ENCODE measurements at places on chromosomes 7 and 10. TPM values are rescaled to one million over a fixed set of nuclear protein-coding genes. Genes with fewer than 3 reads are reported as not detected.
A peak's percentile ranks its signal among the peaks of the same experiment; 100 is the strongest.

- DNase-seq = no peak
Measured at GRCh38 chr10:59907537-59907917, 1.2 kb upstream of the CCDC6 start.

- peak; percentile 40 for DNase-seq
Measured at GRCh38 chr10:70193391-70193844, 23.1 kb upstream of the SAR1A start.

Gene WNT8B
- not detected for total RNA-seq

DNA sequence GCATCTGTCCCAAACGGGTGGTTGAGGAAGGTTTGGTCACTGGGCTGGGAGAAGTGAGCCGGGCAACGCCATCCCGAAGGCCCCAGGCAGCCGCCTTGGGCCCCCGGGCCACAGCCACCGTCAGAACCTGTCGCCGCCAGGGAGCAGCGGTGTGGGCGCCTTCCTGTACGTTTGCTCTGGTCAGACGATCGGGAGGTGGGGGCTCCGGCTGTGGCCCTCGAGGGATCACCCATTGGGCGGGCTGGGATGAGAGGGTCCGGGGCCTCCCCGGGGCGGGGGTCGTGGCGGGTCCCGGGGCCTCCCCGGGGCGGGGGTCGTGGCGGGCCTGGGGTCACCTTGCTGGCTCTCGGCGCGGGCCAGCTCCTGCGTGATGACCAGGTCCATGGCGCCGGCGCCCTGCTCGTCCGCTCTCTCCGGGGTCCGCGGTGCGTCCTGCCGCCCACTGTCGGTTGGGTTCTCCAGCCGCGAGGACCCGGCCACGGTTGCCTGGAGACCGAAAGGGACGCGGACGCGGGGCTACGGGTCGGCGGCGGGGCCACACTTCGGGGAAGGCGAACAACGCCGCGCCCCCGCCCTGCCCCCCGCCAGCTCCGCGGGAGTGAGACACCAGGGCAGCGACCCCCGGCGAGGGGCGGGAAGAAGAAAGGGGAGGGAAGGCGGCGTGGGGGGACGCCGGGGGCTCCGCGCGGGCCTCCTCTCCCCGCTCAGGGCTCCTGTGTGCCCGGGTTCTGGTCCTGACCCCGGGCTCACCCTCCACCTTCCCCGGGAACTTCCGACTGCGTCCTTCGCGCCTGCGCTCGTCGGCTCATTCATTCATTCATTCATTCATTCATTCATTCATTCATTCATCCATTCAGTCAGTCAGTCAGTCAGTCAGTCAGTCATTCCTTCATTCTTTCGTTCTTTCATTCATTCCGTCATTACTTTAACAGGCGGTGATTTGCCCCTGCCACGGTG is at the start of gene CFAP46:
CFAP46 (minus strand) TSS at position 470 of the 957 bp plus-strand sequence; CDS start at position 384, 86 bp downstream.
- peak; percentile 83 for DNase-seq

DNA sequence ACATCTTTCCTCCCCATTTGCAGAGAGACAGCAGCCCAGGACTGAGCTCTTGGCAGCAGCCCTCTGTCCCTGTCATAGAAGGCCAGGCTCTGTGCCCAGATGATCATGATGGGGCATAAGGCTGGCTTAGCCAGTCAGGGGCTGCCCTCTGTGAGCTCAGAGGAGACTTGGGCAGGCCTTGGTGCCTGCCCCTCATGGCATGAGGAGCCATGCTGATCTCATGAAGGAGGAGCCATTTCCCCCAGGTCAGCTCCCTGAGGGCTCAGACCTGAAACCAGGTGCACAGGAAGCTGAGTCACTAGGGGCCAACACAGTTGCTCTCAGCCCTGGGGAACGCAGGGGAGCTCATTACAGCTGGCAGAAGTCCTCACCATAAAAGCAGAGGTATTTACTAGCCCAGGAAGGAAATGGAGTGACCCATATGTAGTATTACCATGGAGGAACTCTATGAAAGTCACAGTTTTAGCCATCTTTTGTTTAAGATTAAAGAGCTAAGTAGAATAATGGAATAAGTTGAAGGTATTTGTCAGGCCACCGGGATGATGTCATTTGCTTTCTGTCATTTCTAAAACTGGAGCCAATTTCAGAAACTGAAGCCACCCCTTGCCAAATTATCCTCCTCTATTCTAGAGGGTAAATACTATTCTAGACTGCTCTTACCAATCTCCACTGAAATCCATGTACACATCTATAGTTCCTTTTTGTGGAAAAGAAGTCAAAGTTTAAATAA is 362.4 kb upstream of the ZNF32 start:
- no peak for DNase-seq

- DNase-seq = no peak
Measured at GRCh38 chr7:52652621-52653020, 382.8 kb upstream of the POM121L12 start.

Gene TUBAL3
- total RNA-seq = 1.0 TPM

DNA sequence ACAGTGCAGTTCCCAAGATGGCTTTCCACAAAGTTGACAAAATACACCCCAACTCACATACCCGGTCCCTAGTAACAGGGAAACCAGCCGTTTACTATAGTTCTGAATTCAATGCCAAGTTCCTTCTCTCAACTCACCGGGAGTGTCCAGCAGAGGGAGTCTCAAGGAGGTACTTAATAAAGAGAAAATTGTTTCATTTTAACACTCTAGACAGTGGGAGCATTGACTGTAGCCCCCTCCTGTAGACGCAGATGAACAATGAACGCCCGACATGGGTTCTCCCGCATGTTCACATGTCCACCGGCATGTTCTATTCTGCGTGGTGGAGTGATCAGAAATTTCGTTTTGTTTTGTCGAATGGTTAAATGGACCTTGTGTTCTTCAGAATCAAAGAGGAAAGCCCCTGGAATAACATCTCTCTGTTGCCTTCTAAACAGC is 1.9 kb downstream of the HIPK2 start:
- DNase-seq = peak; percentile 84

DNA sequence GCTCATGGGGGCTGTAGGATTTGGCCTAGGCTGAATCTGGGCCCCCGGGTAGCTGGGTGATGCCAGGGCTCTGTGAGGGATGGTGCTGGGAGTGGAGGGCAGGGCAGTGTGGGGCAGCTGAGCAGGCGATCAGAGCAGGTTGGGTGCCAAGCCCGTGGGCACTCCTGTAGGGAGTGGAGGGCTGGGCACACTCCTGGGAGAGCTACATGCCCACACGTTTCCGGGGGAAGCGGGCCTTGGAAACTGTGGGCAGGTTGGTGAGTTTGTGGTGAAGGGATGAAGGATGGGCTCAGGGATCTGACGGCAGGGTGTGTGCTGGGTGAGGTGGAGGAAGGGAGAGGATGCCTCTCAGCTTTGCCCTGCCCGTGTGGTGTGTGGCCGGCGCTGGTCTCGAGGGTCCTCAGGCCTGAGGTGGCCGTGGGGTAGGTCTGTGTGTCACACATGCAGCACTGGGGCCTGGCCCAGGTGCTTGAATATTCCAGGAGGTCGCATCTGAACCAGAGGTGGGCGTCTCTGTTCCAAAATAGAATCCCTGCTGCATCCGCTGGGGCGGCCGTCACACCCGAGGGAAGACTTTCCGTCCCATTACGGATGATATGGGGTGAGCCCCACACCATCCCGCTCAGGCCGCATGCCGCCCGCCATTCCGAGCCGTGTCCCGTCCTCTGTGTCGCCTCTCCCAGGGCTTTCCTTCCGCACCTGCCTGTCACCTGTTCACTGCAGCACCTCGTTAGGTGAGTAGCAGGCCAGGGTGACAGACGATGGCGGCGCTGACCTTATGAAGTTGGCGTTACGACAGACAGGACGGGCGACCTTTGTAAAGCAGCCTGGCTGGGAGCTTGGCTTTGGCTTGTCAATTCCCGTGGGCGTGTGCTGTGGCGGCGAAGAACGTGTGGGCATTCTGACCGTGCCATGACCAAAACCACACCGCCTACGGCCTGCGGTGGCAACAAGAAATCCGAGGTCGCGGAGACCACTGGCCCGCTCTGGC is 143.6 kb downstream of the ACTR3B start:
- no peak for DNase-seq

DNA sequence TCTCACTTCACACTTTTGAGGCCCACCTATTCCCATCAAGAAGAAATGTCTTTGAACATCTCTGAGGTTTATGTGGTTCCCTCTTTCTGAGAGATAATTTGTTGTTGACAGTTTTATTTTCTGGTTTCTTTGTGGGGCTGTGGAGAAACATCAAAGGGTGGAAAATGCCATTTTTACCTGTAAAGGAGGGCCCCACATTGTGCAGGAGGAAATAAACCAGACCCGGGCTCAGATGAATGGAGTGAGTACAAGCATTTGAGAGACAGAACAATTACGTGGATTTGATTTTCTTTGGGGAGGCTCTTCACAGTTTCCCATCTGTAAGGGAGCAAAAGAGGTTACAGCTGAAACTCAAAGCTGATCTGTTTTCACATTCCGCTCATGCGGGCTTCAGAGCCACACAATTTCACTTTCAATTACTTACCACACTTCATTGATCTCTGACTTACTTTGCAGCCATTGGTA is 29.8 kb downstream of the ITPRIP start:
- no peak for DNase-seq

DNA sequence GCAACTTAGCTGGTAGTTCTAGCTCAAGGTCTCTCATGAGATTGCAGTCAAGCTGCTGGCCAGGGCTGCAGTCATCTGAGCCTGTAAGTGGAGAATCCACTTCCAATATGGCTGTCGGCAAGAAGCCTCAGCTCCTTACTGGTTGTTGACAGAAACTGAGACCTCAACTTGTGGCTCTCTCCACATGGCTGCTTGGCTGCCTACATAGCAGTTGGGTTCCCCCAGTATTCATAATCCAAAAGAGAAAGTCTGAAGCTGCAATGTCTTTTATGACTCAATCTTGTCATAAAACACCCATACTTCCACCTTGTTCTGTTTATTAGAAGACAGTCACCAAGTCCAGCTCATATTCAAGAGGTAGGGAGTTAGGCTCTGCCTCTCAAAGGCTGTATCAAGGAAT is 334.9 kb upstream of the KMT2E start:
- DNase-seq = no peak

GRCh38 chr7:104845557-104845956 is 168.4 kb upstream of the KMT2E start:
- DNase-seq = no peak

GRCh38 chr7:47271749-47272148 is 310.2 kb downstream of the TNS3 start:
- DNase-seq = no peak

DNA sequence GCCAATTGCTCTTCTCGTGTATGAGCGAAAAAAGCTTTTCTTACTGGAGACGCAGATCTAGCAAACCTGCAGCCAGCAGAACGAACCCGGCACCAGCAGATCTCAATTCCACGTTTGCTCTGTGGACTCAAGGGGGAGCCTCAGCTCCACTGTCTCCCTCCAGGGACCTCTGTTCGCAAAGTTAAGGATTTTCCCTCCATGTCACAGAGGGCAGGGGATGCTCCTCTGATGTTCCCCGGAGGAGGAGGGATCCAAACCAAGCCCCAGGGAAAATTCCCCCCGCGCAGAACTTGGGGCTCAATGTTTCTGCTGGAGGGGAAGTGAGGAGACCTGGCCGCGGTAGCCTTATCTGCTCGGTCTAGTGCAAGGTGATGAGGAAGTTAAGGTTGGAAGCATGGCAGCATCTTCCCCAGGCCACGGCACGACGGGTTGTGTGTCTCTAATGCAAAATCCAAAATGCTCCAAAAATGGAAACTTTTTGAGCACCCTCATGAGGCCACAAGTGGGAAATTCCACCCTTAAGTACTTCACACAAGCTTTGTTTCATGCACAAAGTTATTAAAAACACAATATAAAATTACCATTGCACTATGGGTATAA is 9.0 kb downstream of the IQCE start:
- peak; percentile 52 for DNase-seq

GRCh38 chr7:85693326-85693725 is 506.5 kb upstream of the SEMA3D start:
- DNase-seq = no peak

DNA sequence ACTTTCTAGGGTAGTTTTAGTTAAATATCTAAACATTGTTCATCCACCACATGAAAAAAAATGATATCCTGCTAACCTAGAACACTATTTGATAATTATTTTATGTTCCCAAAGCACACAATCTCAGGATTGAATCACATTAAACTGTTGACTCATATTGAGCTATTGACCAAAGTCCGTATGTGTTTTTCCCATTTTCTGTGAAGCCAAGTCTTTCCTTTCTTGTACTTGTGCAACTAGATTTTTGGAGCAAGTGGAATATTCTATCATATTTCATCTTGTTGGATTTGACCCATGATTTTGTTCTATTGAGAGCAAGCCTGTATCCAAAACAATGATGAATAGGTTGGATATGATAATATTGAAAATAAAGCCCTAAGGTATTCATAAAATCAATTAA is 164.6 kb downstream of the SKAP2 start:
- no peak for DNase-seq

Gene GOLGA7B
- 0.12 TPM for total RNA-seq

Gene APBB1IP
- 1.6 TPM for total RNA-seq

DNA sequence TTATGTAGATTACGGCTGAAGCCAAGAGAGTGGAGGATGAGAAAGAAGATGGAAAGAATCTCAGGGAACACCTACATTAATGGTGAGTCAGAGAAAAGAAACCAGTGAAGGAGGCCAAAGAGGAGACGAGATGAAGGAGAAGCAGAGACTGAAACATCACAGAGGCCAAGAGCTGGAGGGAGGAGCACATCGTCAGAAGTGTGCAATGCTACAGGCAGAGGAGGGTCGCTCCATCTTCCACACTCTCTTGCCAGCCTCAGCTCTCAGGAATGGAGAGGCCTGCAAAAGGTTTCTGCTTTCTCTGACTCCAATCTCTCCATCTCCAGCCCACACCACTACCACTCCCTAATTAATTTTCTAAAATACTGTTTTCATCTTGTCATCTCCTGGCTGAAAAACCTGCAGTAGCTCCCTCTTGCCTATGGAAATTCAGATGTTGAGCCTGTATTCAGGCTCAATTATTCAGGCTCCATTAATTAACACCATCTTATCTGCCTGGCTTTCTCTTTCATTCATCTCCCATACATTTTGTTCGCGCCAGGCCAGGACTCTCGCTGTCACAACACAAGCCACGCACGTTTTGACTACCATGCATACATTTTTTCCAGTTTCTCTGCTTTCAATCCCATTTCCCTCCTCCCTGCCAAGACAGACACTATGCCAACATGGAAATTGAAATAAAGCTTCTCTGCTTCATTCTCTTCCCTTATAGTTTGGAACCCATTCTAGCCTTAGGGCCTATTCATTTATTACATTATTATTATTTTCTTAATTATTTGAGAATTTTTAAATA is 165.8 kb downstream of the INHBA start:
- no peak for DNase-seq

GRCh38 chr7:157703131-157703530 is 366.3 kb downstream of the DNAJB6 start:
- no peak for DNase-seq

DNA sequence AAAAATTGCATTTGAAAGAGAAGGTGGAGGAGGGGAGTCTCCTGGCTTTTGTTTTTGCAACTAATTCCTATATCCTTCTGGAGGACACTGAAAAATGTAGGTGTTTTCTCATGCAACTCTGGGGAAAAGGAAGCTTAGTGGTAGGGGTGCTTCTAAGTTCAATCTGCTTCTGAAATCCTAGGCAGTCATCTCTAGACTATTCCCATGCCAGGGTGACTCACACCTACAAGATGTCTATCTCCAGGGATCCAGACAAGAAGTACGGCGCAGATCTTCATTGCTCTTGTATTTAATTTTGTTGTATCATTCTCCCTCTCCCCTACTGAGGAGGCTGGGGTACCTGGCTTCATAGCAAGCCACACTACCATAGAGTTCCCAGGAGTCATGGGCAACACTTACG is 258.8 kb downstream of the PHF14 start:
- DNase-seq = no peak
